NCI-H2081 treated with DMSO at 0.1 percent for 48 hours (cell line): ENCODE measurements at places on chromosomes 11 and 22.

- no peak for DNase-seq
These were observed 945 bp downstream of the CREBZF start for GRCh38 chr11:85663753-85664614.

- no peak for DNase-seq
These were observed 7.6 kb downstream of the KCNJ5 start for GRCh38 chr11:128898580-128899344.

DNA sequence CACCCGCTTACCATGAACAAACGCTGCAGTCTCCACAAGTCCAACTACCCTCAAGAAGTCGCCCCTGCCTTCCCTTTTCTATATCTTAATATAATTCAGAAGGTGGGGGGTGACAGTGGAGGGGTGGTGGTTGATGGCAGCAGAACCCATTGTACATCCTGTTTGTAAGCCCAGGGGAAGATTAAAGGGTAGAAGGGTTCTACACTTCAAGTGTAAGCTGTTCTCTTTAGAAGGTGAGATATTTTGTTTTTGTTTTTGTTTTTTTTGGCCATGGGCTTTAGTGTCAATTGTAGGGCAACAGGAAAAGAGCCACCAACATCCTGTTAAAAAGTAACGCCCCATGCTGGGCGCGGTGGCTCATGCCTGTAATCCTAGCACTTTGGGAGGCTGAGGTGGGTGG, 34.9 kb upstream of the RRAS2 start:
- no peak for DNase-seq

- DNase-seq, result no peak
These were observed 346.8 kb upstream of the NARS2 start for GRCh38 chr11:78921509-78921908.
